ENCODE measurements at places on chromosomes 2 and 18. TPM values are rescaled to one million over a fixed set of nuclear protein-coding genes. Genes with fewer than 3 reads are reported as not detected.

DNA sequence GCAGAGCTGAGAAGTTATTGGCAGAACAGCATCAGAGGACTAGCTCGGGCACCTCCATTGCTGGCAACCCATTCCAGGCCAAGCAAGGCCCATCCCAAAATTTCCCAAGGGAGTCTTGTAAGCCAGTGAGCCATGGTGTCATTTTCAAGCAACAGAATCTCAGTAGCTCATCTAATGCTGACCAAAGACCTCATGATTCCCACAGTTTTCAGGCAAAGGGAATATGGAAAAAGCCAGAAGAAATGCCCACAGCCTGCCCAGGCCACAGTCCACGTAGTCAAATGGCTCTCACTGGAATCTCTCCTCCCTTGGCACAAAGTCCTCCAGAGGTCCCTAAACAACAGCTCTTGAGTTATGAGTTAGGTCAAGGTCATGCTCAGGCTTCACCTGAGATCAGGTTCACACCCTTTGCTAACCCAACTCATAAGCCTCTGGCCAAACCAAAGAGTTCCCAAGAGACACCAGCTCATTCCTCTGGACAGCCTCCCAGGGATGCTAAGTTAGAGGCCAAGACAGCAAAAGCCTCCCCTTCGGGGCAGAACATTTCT lies 2.6 kb downstream of the SMARCAL1 start:
- no peak for DNase-seq

DNA sequence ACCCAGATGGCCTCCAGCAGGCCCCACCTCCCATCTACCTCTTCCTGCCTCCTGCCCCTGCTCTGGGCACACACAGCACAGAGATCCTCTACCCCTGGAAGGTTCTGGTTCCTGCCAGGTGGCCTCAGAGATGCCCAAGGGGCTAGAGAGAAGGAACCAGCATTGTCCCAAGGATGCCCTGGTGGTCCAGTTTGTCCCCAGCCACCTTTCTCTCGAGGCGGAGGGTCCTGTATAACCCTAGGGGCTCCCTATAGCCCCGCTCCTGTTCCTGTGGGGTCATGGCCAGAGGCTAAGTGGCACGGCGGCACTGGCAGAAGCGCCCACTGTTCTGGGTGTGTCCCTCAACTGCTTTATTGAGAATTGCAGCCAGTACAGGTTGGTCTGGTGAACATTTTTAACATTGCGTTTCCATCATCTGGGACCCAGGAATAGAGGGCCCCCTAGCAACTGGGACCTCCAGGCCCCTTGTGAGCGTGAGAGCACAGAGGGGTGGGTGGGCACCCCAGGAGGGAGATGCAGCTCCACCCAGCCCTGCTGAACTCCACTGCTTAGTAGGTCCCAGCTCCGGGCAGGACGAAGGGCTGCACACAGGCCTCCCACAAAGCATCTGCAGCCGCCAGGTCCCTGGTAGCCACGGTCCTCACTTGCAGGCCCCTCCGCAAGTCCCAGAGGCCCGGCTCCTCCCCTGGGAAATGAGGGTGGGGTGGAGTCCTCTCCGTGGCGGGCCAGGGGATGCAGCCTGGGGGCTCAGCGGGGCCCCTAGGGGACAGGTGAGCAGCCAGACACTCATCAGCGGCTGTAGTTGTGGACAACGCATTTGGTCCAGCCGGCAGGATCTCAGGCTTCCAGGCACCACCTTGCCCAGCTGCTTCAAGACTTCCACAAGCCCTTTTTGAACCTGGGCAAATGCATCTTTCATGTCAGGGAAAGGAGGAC lies 33.1 kb downstream of the GPC1 start:
- DNase-seq = no peak

DNA sequence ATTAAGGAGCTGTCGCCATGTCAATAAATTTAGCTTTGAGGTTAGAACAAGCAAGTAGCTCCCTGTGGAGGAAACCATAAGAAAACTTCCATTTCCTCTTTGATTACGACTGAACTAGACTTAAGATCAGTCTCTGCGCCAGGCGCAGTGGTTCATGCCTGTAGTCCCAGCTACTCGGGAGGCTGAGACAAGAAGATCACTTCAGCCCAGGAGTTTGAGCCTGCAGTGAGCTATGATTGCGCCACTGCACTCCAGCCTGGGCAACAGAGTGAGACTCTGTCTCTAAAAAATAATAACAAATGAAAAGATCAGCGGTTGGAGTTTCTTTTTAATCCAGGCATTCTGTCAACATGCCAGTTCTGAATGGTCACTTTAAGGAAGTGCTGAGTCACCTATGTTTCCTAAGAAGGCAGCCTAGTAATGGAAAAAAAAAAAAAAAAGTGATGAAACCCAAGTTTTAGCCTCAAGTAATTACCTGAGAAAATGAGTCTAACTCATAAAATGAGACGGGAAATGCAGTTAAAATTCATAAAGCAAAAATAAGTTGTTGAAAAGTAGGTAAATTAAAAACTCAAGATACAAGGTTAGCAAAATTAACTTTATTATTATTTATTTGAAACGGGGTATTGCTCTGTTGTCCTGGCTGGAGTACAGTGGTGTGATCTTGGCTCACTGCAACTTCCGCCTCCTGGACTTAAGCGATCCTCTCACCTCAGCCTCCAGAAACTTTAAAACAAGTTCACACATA lies 10.2 kb downstream of the C18orf32 start:
- no peak for DNase-seq

DNA sequence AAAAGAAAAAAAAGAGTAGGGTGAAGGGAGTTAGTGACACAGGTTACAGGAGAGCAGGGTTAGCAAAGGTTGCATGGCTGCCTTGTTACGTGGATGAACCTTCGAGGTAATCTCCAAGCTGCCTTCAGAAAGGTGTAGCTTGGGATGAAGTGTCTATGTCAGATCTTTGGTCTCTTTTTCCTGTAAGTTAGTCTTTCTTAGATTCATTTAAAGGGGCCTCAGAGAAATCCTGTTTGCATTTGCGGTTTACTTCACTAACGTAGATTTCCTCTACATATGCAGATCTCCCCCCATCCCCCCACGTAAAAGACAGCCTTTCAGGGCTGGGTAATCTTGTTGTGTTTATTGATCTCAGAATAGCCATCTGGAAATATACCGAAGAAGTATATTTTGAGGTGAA lies 83.7 kb downstream of the MTA3 start:
- no peak for DNase-seq

DNA sequence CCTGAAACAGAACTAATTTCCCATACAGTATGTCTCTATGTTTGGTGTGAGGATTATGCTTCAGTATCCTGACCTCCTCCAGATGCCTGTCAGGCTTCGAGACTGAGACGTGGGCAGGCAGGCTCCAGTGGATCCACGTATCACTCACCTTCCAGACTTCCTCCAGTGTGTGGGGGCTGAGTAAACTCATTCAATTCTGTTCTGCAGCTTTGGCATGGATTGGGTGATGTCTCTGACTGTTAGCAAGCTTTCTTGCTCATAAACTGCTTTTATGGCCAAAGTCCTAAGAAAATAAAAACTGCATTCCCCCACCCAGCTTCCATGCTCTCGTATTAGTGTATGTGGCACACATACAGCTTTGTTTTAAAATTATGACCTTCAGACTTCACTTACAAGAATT lies 53.6 kb downstream of the CCDC93 start:
- DNase-seq = no peak

CCDC142 gene
- 35.6 TPM for total RNA-seq

RAB27B gene
- 35.1 TPM for total RNA-seq

SERPINB13 gene
- total RNA-seq = not detected

Data from occipital lobe (tissue), 3 donors.